ENCODE measurements at places on chromosomes 7 and 10.
A peak's percentile ranks its signal among the peaks of the same experiment; 100 is the strongest.

DNA sequence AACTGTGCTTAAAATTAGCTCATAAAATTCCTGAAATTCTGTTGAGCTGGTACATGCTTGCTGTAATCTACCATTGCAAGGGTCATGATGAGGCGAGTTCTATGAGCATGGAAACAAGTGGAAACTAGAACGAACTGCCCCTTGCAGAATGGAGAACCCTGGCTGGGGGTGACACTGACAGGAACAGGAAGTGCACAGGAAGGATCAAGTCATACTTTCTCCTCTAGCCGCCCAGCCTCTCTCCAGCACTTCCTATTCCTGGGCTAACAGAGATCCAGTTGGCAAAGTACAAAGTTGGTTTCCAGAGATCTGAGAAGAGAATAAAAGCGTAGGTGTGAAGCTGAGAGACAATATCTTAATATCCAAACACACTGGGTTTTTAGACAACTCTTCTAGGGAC, 414.2 kb upstream of the PODXL start:
- no peak overlapping the region for H3K4me3 ChIP-seq
- no peak overlapping the region for H3K27ac ChIP-seq
- H3K36me3 ChIP-seq = no peaks in the 10 kb centered on the region
- no peaks in the 10 kb centered on the region for H3K4me1 ChIP-seq
- DNase-seq = no peak

GRCh38 chr7:26292768-26293560, 1.3 kb downstream of the SNX10 start:
- H3K4me3 ChIP-seq = peak overlapping the region; percentile 96
- H3K4me1 ChIP-seq = peaks cover 38% of the 10 kb centered on the region
- H3K27me3 ChIP-seq = no peaks in the 10 kb centered on the region
- no peak for DNase-seq

DNA sequence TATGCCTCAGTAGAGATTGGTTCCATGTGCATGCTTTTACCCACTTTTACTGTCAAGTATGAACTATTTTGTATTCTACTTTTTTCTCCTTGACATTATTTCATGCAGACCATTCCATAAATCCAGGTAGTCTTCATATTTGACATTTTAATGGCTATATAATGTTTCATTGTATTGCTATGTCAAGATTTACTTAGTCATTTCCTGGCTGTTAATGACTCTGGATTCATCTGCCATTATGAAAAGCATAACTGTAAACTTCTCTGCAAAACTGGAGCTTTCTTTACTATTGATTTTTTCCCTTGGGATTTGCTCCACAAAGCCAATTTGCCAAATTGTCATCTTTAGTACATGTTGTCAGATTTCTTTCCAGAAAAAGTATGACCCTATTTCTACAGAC, 6.8 kb upstream of the MSRB2 start:
- H3K4me3 ChIP-seq = no peak overlapping the region
- peaks cover 28% of the 10 kb centered on the region for H3K27me3 ChIP-seq
- DNase-seq = no peak
- H3K4me1 ChIP-seq = no peaks in the 10 kb centered on the region

DNA sequence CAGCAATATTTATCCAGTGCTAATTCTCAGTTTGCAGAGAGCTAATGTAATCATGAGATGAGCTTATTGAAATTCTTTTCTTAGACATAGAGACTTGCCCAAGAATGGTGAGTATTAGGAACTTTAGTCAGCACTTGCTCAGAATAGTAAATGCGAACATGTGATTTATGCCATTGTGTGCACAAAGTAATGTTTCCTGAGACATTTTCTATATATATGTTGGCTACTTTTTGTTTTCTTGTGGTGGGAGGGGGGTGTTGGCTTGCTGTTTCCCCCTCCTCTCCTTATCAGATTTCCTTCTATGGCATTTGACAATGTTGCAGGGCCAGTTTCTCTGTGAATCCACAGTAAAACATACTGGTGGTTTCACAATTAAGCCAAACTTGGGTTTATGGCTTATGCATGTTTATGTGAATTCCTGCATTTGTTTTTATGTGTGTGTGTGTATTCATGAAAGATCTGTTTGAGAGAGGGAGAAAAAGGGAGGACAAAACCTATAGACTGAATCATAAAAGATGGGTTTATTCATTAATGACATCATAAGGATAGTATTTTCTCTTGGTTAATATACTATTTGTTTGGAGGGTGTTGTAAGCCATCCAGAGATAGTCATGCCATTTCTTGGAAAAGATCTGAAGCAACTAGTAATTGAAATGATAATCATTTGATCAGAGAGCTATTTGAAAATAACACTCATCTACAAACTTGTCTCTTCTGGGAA, 36.3 kb downstream of the ARID5B start:
- H3K27ac ChIP-seq = peak overlapping the region; percentile 85
- DNase-seq = peak; percentile 46
- peak overlapping the region; percentile 73 for H3K4me3 ChIP-seq
- peaks cover 72% of the 10 kb centered on the region for H3K4me1 ChIP-seq
- H3K27me3 ChIP-seq = no peaks in the 10 kb centered on the region

DNA sequence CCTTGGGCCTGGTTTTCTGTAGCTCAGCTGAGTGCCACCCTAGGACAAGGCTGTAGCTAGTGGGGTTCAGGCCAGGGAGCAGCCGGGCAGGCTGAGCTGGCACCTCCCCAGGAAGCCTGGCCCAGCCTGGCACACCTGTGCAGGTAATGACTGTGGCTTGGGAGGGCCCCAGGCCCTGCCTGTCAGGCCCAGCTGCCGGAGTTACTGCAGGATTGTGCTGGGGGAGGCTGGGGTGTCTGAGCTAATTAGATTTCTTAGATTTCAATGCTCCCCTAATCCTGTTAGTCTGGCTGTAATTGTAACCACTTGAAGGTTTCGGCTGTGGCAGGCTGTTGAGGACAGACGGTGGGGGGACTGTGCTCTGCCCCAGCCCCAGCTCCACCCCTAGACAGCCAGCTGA, 6.0 kb downstream of the ZMIZ1 start:
- no peak for DNase-seq
- H3K36me3 ChIP-seq = no peaks in the 10 kb centered on the region
- no peak overlapping the region for H3K4me3 ChIP-seq
- peaks cover 29% of the 10 kb centered on the region for H3K27me3 ChIP-seq
- H3K27ac ChIP-seq = no peak overlapping the region
- H3K4me1 ChIP-seq = peaks cover 9% of the 10 kb centered on the region

- DNase-seq = no peak
- H3K27me3 ChIP-seq = peaks cover 8% of the 10 kb centered on the region
- H3K36me3 ChIP-seq = no peaks in the 10 kb centered on the region
- no peak overlapping the region for H3K4me3 ChIP-seq
Measured at GRCh38 chr7:17526621-17527020, 228.2 kb downstream of the AHR start.

GRCh38 chr7:147578196-147578595, 1012.4 kb upstream of the C7orf33 start:
- H3K4me1 ChIP-seq = no peaks in the 10 kb centered on the region
- DNase-seq = no peak
- H3K27me3 ChIP-seq = no peaks in the 10 kb centered on the region
- H3K27ac ChIP-seq = no peak overlapping the region
- H3K4me3 ChIP-seq = no peak overlapping the region
- no peaks in the 10 kb centered on the region for H3K36me3 ChIP-seq

GRCh38 chr10:104049504-104050250, 36.0 kb downstream of the COL17A1 start:
- no peak for DNase-seq
- no peak overlapping the region for H3K27ac ChIP-seq
- H3K27me3 ChIP-seq = peaks cover 3% of the 10 kb centered on the region
- H3K4me1 ChIP-seq = peaks cover 4% of the 10 kb centered on the region
- no peaks in the 10 kb centered on the region for H3K36me3 ChIP-seq

- H3K27me3 ChIP-seq = peaks cover 3% of the 10 kb centered on the region
- H3K4me3 ChIP-seq = no peak overlapping the region
- no peaks in the 10 kb centered on the region for H3K36me3 ChIP-seq
Measured at GRCh38 chr10:111175787-111176186, 99.0 kb downstream of the ADRA2A start.

- H3K4me3 ChIP-seq = no peak overlapping the region
- peak overlapping the region; percentile 6 for H3K27ac ChIP-seq
- DNase-seq = no peak
Measured at GRCh38 chr10:119125942-119126341, 22.0 kb downstream of the DENND10 start.

- H3K4me3 ChIP-seq = peak overlapping the region; percentile 95
- DNase-seq = no peak
- H3K4me1 ChIP-seq = peaks cover 36% of the 10 kb centered on the region
- H3K27ac ChIP-seq = peak overlapping the region; percentile 99
- no peaks in the 10 kb centered on the region for H3K27me3 ChIP-seq
Measured at GRCh38 chr10:27153845-27154193, 365 bp downstream of the YME1L1 start.

DNA sequence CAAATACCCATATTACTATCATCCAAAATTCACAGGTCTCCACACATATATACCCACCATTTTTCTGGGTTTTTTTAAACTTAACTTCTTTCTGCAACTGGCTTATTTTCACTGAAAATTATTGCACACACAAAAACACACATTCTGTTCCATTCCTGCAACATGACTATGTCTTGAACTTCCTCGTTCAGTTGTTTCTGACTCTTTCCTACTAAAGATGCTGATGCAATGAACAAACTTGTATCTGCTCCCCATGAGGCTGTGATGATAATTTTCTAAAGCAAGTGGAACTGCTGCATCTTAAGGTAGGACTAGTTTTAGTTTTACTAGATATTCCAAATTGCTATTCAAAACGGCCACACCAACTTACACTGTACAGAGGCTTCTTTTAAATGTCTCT, 77.7 kb downstream of the OSBPL3 start:
- H3K27me3 ChIP-seq = no peaks in the 10 kb centered on the region
- H3K36me3 ChIP-seq = peaks cover 22% of the 10 kb centered on the region
- DNase-seq = no peak

GRCh38 chr7:114660126-114660486, 245.5 kb downstream of the FOXP2 start:
- peaks cover 3% of the 10 kb centered on the region for H3K27me3 ChIP-seq
- no peak for DNase-seq
- H3K27ac ChIP-seq = no peak overlapping the region
- H3K4me3 ChIP-seq = no peak overlapping the region
- H3K36me3 ChIP-seq = no peaks in the 10 kb centered on the region

DNA sequence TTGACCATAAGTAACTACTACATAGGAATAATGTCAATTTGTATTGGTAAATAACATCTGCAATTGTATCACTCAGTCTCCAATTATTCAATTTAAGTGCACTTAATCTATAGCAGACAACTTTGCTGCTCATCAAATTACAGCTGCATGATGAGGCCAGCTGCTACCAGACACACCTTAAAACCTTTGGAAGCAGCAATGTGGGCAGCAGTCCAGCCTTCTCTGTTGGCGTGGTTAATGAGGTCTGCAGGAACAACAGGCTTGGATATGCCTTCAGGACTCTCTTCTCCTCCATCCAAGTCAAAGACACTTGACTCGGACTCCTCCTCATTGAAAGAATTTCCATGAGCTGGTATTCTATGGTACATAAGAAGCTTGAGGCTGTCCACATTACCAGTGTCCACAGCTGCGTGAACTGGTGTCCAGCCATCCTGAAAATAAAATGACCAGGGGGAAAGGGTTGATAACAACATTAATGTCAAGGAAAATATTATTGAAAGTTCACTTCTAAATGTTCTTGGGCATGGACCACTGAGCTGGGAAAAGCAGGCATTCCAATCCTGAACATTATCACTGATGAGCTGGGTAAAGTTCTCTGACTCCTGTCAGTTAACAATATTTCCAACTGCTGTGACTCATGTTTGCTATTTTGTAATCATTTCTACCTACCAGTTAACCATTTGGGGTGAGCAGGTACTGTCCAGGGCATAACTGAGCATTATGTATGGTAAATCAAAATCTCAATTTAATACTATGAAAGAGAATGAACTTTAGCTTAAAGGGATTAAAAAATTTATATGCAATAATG, 95.7 kb downstream of the CTTNBP2 start:
- H3K27ac ChIP-seq = no peak overlapping the region
- H3K27me3 ChIP-seq = no peaks in the 10 kb centered on the region
- no peaks in the 10 kb centered on the region for H3K36me3 ChIP-seq
- no peak overlapping the region for H3K4me3 ChIP-seq
- H3K4me1 ChIP-seq = no peaks in the 10 kb centered on the region
- DNase-seq = no peak

DNA sequence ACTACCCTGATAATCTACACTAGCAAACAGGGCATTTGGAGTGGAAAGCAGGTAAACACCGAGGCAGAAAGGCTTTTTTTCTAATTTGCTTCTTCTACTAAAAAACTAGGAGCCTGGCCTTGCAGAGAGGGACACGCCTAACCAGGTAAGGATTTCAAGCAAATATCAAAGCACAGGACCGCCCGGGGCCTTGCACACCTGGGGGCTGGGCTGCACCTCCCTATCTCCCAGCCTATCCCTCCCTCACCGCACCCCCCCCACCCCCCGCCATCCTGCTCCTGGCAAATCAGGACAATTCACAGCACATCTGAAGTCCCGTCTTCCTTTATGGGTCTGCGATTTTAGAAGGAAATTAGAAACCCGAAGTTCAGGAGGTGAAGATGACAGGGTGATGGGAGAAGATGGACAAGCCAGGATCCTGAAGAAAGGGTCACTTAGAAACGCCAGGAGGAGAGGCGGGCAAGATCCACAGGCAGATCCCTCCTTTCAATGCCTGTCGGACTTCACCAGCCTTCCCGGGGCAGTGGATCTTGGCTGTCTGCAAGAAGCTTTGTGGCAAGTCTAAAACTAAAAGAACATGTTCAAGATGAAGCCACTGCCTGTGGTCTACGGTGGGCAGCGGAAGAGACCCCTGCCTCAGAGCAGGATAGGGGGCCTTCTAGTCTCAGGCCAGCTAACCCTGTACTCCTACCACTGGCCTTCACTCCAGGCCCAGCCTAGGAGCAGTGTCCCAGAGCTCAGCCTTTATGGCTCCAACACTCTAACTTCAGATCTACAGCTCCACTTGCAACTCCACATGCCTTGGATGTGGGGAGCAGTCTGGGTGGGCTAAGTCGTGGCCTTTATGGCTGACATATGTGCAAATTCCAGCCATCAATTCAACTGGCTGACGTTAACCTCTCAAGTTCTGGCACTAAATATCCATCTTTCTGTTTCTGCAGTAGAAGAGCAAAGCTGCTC, 43.9 kb downstream of the TNS3 start:
- no peaks in the 10 kb centered on the region for H3K36me3 ChIP-seq
- DNase-seq = no peak
- H3K27ac ChIP-seq = no peak overlapping the region

GRCh38 chr7:148701414-148701813, 2.7 kb downstream of the CUL1 start:
- H3K4me3 ChIP-seq = peak overlapping the region; percentile 87
- no peaks in the 10 kb centered on the region for H3K27me3 ChIP-seq
- peaks cover 3% of the 10 kb centered on the region for H3K36me3 ChIP-seq
- no peak for DNase-seq

GRCh38 chr7:50317221-50317678, 12.7 kb downstream of the IKZF1 start:
- peaks cover 91% of the 10 kb centered on the region for H3K4me1 ChIP-seq
- DNase-seq = peak; percentile 65
- H3K27me3 ChIP-seq = no peaks in the 10 kb centered on the region
- H3K27ac ChIP-seq = peak overlapping the region; percentile 97
- H3K4me3 ChIP-seq = peak overlapping the region; percentile 81

DNA sequence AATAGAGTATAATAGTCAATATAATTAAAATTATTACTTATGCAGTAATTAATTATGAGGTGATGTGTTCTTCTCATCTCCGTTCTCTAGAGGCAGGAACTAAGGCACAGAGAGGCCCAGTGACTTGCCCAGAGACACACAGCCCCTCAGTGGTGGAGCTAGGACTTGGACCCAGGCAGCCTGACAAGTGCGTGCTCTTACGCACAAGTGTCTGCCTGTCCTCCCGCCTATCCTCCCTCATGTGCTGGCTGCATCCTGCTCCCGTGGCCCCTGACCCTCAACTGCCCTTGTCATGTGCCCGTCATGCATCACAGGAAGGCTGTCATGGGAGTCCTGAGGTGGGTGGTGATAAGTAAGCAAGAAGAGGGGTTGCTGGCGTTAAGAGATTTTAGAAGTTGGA, 14.3 kb downstream of the IL2RA start:
- H3K27me3 ChIP-seq = no peaks in the 10 kb centered on the region
- peak overlapping the region; percentile 21 for H3K4me3 ChIP-seq
- DNase-seq = peak; percentile 6
- H3K4me1 ChIP-seq = peaks cover 84% of the 10 kb centered on the region
